ENCODE measurements at places on chromosomes 13 and 19. TPM values are rescaled to one million over a fixed set of nuclear protein-coding genes. Genes with fewer than 3 reads are reported as not detected.

GRCh38 chr13:78197231-78197630 lies 278.6 kb upstream of the EDNRB start:
- no peaks in the 10 kb centered on the region for H3K4me1 ChIP-seq
- no peaks in the 10 kb centered on the region for H3K36me3 ChIP-seq
- no peak overlapping the region for H3K27ac ChIP-seq
- H3K27me3 ChIP-seq: no peaks in the 10 kb centered on the region
- no peak overlapping the region for H3K4me3 ChIP-seq
- DNase-seq: no peak

GRCh38 chr19:18280247-18281081 lies 958 bp downstream of the JUND start:
- peak; percentile 93 for DNase-seq
- peak overlapping the region; percentile 100 for H3K27ac ChIP-seq

- no peak for DNase-seq
- no peaks in the 10 kb centered on the region for H3K36me3 ChIP-seq
- no peak overlapping the region for H3K27ac ChIP-seq
Observed at GRCh38 chr13:56015919-56016318, 1124.8 kb upstream of the PRR20A start.

DNA sequence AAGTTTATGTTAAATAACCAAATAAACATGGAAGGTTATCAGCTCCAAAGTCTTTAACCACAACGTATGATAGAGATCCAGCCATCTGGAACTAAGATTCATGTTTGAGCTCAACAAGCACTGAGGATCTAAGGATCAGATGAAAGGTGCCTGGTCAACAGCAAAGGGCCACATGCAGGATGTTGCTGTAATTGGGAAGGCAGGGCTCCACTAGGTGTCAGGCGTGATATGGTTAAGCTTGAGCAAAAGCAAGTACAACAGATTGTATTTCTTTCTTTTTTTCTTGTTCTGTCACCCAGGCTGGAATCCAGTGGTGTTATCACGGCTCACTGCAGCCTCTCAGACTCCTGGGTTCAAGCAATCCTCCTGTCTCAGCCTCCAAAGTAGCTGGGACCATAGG lies 12.0 kb downstream of the EBPL start:
- no peak overlapping the region for H3K4me3 ChIP-seq
- no peaks in the 10 kb centered on the region for H3K27me3 ChIP-seq
- peaks cover 8% of the 10 kb centered on the region for H3K36me3 ChIP-seq
- no peak overlapping the region for H3K27ac ChIP-seq

GRCh38 chr13:113982296-113982661 lies 8.4 kb upstream of the C13orf46 start:
- H3K4me1 ChIP-seq: peaks cover 24% of the 10 kb centered on the region
- no peak overlapping the region for H3K27ac ChIP-seq
- DNase-seq: peak; percentile 65
- no peak overlapping the region for H3K4me3 ChIP-seq
- H3K36me3 ChIP-seq: peaks cover 39% of the 10 kb centered on the region

Gene STARD13
- total RNA-seq: 20.1 TPM

DNA sequence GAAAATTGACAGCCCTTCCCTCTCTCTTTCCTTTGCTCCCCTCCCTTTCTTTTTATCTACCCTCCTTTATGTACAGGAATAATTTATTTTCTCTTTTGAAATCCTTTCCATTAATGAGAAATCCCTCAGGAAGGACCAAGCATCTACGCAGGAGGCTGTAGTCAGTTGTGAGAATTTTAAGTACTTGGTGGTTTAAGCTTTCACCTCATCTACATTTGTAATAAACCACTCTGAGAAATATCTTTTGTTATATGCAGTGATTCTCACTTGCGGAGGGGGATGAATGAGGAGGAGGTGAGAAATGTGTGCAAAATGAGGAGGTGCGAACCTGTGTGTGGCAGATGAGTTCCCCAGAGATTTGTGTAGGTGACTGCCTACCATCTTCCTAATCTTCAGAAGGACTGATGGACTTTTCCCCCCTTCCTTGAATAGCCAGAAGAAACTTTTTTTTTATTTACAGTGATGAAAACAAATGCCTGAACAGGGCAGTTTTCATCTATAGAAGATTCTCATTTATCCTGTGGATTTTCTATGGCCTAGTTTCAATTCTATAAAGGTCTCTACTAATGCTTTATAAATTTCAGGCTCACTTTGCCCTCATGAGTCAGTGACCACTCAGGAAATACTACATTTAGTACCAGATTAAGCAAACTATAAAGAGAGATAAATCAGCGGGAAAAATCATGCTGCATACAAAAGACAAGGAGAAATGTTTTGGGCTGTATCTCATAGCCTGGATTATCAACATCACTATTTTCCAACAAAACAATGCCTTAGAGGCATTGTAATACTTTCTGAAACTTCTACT lies 118.3 kb downstream of the LHFPL6 start:
- no peaks in the 10 kb centered on the region for H3K4me1 ChIP-seq
- no peak for DNase-seq
- no peaks in the 10 kb centered on the region for H3K27me3 ChIP-seq
- H3K4me3 ChIP-seq: no peak overlapping the region
- no peak overlapping the region for H3K27ac ChIP-seq

DNA sequence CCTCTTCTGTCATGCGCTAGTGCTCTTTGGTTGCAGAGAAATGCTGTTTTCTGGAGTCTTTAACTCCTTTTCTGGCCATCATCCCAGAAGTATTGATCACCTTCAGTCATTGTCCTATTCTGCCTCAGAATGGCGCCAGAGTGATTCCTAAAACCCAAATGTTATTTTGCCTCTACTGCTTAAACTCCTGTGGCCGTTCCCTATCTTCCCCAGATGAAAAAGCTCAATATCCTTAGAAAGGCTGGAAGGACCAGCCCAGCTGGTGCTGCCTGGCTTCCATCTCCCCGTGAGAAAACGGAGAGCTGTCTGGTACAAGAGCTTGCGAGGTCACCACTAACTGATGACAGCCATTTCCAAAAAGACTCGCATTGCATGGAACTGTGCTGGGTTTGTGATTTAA lies 179.1 kb downstream of the RBM26 start:
- H3K4me3 ChIP-seq: no peak overlapping the region
- H3K4me1 ChIP-seq: no peaks in the 10 kb centered on the region
- H3K36me3 ChIP-seq: no peaks in the 10 kb centered on the region
- no peak for DNase-seq
- H3K27ac ChIP-seq: no peak overlapping the region

- H3K27ac ChIP-seq: no peak overlapping the region
- H3K36me3 ChIP-seq: no peaks in the 10 kb centered on the region
- H3K4me3 ChIP-seq: no peak overlapping the region
- H3K27me3 ChIP-seq: no peaks in the 10 kb centered on the region
- H3K4me1 ChIP-seq: no peaks in the 10 kb centered on the region
- DNase-seq: no peak
Observed at GRCh38 chr13:66520511-66521355, 709.4 kb downstream of the PCDH9 start.

- no peak for DNase-seq
- no peak overlapping the region for H3K27ac ChIP-seq
- no peaks in the 10 kb centered on the region for H3K4me1 ChIP-seq
- no peaks in the 10 kb centered on the region for H3K27me3 ChIP-seq
- no peak overlapping the region for H3K4me3 ChIP-seq
Observed at GRCh38 chr13:108034909-108035410, 180.4 kb downstream of the LIG4 start.

- H3K27me3 ChIP-seq: no peaks in the 10 kb centered on the region
- H3K36me3 ChIP-seq: no peaks in the 10 kb centered on the region
- H3K4me1 ChIP-seq: peaks cover 33% of the 10 kb centered on the region
Observed at GRCh38 chr13:30615481-30615865, 2.2 kb upstream of the USPL1 start.

DNA sequence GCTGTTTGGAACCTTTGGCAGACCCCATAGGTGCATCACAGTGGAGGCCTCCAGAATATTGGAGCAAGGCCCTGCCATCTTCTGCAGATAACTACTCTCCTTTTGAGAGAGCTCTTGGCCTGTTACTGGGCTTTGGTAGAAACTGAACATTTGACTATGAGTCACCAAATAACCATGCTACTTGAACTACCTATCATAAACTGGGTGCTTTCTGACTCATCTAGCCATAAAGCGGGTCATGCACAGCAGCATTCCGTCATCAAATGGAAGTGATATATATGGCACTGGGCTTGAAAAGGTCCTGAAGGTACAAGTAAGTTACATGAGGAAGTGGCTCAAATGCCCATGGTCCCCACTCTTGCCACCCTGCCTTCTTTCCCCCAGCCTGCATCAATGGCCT lies 782.5 kb upstream of the SLITRK6 start:
- DNase-seq: no peak
- H3K4me3 ChIP-seq: no peak overlapping the region
- H3K4me1 ChIP-seq: no peaks in the 10 kb centered on the region
- H3K27me3 ChIP-seq: no peaks in the 10 kb centered on the region

Gene ZSCAN4
- total RNA-seq: not detected

Gene C5AR2
- total RNA-seq: 2.1 TPM

Data from suprapubic skin (tissue), 4 donors.